ENCODE measurements at places on chromosomes 3 and 15.
A peak's percentile ranks its signal among the peaks of the same experiment; 100 is the strongest.

DNA sequence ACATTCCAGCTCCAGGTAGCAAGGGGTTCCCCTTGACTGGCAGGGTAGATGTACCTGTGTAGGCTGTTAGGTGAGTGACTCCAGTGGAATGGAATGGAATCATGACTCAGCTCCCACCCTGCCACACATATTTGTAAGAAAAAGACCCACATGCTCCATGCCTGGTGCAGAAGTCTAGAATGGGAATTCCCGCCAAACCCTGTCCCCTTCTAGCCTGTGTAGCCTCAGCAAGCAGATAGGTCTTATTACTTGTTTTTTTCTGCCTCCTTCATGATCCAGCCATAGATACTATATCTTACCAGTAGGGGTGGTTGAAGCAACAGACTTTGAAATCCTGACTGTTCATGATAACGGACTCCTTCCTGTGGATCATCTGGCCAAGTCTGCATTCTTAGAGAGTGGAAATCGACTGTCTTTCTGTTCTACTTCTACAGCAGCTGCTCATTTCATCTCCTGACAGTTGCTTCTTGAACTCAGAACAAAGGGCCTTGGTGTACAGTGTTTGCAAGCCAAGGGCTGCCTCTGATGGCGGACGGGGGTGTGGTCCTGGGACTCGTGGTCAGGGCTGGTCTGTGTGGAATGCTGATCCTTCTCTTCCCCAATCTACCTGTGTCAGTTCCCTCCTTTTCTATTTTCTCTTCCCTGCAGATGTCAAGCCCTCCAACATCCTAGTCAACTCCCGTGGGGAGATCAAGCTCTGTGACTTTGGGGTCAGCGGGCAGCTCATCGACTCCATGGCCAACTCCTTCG lies 16.3 kb downstream of the SNAPC5 start:
- no peak for DNase-seq

GRCh38 chr3:158918008-158918407 lies 116.2 kb downstream of the MFSD1 start:
- peak; percentile 63 for DNase-seq

DNA sequence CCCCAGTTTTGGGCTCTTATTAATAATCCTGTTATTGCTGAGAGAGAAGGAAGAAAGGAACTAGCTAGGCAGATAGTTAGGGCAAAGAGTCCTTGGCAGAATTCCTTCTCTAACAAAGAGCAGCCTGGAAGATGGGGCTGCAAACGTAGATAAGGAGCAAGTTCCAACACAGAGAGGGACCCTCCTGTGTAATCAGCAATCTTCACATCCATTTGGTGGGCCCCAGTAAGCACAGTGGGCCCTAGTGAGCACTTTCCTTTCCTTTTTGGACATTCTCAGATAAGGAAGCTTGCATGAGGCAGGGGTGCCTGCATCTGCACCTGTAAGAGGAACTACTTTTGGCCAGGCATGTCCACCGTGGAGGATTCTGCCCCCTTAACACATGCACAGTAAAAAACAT lies 119.6 kb upstream of the SGO1 start:
- no peak for DNase-seq

GRCh38 chr15:33027306-33028035 lies 167.0 kb downstream of the FMN1 start:
- DNase-seq = no peak

DNA sequence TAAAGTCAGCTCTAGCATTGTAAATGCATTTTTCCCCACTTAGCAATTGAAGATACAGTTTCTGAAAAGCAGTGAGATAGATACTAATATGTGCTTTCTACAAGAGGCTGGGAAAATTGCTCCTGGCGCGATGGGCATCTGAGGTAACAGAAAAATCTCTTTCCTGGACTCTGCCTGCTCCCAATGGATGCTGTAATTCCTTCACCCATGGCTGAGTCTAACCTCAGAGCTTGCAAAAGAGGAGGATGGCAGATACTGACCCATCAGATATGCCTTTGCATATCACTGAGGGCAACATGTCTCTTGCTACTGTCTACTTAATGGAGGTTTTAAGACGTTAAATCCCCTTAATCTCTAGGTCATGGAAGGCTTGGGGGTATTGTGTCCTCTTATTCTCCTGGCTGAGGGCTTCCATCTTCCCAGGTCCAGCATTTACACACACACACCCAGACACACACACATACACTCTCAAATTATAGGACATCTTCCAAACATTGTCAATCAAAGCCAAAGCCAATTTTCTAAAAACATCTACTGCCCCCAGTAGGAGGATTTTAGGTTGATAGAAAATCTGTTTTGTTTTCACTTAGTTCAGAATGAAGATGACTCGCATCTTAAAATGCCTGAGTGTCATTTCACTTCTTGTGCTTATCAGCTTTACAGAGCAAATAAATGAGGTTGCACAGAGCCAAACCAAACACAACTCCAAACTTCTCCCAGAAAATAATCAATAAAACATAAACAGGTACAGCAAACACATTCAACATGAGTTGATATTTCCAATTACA lies 2.4 kb downstream of the TRPM1 start:
- DNase-seq = no peak

DNA sequence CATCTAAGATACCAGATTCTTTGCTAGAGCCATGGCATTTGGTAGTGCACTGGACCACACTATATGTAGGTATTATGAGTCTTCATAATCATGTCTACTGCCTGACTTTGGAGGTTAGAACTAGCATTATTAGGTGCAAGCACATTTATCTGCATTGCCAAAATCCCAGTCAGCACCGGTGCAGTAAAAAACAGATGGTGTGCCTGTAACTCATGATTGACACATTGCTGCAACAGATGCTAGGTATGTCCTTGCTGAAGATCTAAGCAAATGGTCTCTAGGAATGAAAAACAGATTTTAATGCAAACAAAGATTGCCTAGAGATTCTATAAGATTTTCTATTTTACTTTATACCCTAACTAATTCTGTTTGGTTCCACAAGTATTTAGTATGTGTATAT lies 47.7 kb downstream of the MYO5A start:
- no peak for DNase-seq

- no peak for DNase-seq
Observed at GRCh38 chr3:195105841-195106417, 165.0 kb downstream of the XXYLT1 start.

- no peak for DNase-seq
Observed at GRCh38 chr3:138768946-138769345, 65.8 kb downstream of the PIK3CB start.
